NT2/D1 (cell line): ENCODE measurements at places on chromosomes 12 and 14.

GRCh38 chr12:43104494-43104893 lies 447.5 kb downstream of the ADAMTS20 start:
- DNase-seq, result no peak

GRCh38 chr12:95820096-95820703 lies 29.6 kb upstream of the NTN4 start:
- DNase-seq, result no peak

- DNase-seq, result no peak
Observed at GRCh38 chr12:1309613-1310012, 284.8 kb downstream of the FBXL14 start.

DNA sequence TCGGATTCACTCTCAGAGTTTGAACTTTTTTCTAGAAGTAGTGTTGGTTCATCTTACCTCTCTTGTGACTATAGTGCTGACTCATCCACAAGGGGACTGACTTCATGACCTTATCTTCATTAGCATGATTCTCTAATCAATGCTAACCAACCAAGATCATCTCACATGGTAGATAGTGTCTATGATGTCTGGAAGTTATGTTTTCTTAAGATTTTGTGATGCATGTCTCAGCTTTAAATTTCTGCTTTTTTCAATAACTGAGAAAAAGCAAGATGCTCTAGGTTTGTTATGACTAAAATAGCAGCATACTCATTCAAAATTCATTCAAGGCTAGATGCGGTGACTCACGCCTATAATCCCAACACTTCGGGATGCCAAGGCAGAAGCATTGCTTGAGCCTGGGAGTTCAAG lies 12.3 kb upstream of the SLC35E3 start:
- no peak for DNase-seq

DNA sequence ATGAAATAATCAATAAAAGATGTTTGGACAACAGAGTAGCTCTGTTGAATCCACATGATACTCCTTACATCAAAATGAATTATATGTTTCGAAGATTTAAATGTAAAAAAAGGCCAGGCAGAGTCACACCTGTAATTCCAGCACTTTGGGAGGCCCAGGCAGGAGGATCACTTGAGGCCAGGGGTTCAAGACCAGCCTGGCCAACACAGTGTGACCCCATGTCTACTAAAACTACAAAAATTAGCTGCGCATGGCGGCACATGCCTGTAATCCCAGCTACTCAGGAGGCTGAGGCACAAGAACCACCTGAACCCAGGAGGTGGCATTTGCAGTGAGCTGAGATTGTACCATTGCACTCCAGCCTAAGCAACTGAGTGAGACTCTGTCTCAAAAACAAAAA lies 14.8 kb downstream of the CEP290 start:
- DNase-seq, result no peak

DNA sequence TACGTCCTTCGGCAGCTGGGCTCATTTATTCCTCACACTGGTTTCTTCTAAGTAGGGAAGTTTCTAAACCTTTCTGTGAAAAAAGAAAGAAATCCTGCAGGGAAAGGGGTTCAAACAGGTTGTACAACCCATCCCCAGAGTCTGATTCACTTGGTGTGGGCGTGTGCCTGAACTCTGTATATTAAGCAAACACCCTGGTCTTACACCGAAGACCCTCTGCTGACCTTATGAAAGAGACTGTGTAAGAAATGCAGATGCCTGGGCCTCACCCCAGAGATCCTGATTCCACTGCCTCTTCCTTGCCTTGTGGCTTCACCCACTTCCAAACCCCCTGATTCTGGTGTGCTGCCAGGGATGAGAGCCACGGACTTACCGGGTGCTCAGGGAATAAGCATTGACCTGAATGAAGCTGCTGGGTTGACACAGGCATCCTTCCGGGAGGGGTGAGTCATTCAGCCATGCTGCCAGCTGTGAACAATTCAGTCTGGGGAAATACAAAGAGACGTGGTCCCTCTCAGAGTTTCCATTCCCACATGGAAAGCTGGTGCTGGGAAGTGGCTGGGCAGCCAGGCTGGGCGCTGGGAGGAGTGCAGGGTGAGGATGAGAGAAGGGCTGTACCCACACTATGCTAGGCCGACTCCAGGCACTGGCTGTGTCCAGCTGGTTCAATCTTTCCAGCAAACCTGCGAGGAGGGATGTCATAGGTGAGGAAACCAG lies 26.5 kb upstream of the ACTN1 start:
- DNase-seq, result peak; percentile 30

GRCh38 chr14:33678005-33678404 lies 272.9 kb downstream of the EGLN3 start:
- no peak for DNase-seq

DNA sequence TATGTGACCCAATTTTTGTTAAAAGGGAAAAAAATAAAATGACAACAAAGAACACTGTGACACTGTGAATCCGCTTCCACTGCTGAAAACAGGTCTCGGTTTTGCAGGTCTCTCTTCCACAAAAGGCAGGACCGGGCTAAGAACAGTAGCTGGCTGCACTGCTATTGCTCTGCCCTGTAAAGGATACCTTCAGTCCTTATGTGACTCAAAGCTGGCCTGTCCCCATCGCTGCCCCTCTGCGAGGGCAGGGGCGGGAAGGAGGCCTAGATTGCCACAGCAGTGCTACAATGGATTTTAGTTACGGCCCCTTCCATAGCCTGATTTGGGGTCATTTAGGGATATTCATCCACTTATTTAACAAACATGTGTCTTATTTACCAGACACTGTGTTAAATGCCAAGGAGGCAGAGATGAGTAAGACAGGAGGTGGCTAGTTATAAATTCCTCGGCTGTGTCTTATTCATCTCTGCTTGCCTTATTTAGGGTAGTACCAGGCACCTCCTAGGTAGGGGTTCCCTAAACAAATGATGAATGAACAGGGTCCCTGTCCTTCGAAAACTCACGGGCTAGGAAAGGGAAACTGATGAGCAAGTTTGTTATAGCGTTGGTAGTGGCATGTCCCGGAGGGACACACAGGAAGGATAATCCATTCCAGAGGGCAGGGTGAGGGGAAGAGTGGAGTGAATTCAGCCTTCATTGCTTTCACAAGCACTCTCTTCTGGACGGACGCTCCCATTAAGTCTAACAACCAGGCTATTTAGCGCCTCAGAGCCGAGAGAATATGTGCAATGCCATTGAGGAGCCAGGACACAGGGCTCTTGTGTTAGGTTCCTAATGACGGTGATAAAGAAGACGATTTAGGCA lies 73.3 kb downstream of the EID3 start:
- DNase-seq, result no peak

DNA sequence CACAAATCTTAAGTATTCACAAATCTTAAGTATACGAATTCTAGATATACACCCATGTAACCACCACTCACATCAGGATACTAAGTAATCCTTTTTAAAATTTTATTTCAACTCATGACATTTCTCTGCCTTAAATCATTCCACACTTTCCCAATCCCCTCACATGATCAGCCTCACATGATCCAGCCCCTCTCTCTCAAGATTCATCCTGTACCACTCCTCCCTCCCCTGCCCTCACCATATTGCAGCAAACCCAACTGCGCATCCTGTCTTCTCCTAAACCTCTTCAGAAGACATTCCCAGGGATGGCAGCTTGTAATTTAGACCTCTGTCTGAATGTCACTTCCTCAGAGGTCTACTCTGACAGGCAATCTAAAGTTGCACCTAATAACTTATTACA lies 1.7 kb upstream of the EIF4B start:
- DNase-seq, result peak; percentile 46
